ENCODE measurements at places on chromosomes 2 and 18. TPM values are rescaled to one million over a fixed set of nuclear protein-coding genes. Genes with fewer than 3 reads are reported as not detected.

The EMILIN2 gene
- 30.2 TPM for total RNA-seq

DNA sequence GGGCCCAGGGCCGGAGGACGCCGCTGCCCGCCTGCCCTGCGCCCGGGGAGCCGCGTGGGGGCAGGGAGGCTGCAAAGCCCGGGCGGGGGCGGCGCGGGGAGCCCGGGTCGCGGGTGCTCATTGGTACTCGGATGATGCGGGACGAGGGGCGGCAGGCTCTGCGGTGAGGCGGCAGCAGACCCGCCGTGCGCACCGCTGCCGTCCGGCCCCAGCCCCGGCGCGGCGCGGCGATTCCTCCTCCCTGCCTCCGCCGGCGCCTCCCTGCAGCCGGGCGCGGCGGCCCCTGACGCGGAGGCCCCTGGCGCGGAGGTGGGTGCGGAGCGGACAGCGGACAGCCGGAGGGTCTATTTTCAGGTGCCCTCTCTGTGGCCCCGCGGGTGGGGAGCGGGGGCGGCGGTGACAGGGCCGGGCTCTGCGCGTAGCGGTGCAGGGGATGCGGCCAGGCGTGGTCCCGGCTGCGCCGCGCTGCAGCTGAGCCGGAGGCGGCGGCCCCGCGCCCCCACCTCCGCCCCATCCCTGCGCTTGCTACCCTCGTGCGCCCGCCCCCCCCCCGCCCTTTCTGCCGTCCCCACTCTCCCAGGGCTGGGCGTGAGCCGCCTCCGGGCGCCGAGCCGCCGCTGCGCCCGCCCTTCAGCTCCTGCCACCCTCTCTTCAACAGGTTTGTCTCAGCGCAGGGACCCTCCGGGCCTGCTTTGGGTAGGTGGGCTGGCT, 640 bp downstream of the SPTBN1 start:
- peak; percentile 32 for DNase-seq
- peak overlapping the region; percentile 88 for H3K27ac ChIP-seq
- H3K36me3 ChIP-seq: no peaks in the 10 kb centered on the region
- peak overlapping the region; percentile 89 for H3K4me3 ChIP-seq
- no peaks in the 10 kb centered on the region for H3K27me3 ChIP-seq
- H3K4me1 ChIP-seq: peaks cover 32% of the 10 kb centered on the region

The PAIP2B gene
- total RNA-seq: 10.3 TPM

GRCh38 chr2:106885329-106885728, 638 bp downstream of the ST6GAL2 start:
- H3K27me3 ChIP-seq: peaks cover 78% of the 10 kb centered on the region
- peak overlapping the region; percentile 79 for H3K4me3 ChIP-seq
- H3K27ac ChIP-seq: peak overlapping the region; percentile 84
- peaks cover 16% of the 10 kb centered on the region for H3K4me1 ChIP-seq
- DNase-seq: no peak
- H3K36me3 ChIP-seq: no peaks in the 10 kb centered on the region

The BUB1 gene
- total RNA-seq: 21.2 TPM

The ABCG5 gene
- not detected for total RNA-seq

DNA sequence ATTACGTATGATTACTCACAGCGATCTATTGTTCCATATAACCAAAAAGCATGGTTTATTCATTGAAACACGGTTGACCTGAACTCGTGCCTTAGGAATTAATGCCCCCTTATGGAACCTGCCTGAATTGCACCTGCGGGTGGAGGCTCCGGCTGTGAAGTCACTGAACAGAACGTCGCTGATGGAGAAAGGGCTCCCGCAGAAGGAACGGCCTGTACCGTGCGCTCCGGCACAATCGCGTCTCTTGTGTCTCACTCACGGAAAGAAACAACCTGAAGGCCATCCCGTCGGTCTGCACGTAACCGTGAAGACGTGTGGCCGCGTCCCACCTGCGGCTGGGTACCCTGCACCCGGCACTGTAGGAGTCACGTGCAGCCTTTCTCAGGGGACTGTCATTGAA, 133.1 kb downstream of the NFATC1 start:
- H3K27me3 ChIP-seq: peaks cover 39% of the 10 kb centered on the region
- H3K4me1 ChIP-seq: peaks cover under 1% of the 10 kb centered on the region
- peak; percentile 84 for DNase-seq
- no peak overlapping the region for H3K27ac ChIP-seq

DNA sequence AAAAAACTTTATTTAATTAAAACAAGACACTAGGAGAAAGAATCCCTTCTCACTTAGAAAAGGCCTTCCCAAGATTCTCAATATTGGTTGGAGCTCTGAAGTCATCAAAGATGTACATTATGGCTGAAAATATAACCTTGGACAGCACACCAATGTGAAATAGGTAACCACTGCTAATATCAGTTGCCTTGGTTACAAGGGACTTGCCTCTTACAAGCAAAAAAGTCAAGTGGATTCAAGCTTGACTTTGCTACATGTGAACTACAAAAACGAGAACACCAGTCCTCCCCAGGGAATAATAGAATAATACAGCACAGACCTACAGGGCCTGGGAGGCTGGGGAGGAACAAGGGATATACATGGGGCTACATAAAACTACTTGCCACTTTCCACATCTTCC, 46.1 kb downstream of the NABP1 start:
- no peak for DNase-seq
- no peak overlapping the region for H3K4me3 ChIP-seq
- no peaks in the 10 kb centered on the region for H3K36me3 ChIP-seq
- H3K27me3 ChIP-seq: no peaks in the 10 kb centered on the region
- H3K4me1 ChIP-seq: no peaks in the 10 kb centered on the region
- H3K27ac ChIP-seq: no peak overlapping the region

The POTEF gene
- 49.5 TPM for total RNA-seq

DNA sequence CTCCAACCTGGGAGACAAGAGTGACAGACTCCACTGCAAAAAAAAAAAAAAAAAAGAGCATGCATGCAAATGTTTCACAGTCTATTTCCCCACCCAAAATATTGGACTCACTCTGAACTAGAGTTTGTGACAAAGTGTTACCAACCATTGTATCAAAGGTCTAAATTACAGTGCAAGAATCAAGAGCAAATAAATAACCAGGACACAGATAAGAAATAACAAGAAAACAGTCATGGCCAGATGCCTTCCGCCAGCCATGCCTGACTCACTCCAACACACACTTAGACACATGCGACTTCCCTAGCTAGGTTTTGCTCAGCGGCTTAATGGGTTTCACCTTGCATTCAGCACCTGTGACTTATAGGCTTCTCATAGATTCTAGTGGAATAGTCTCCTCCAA, 62.8 kb downstream of the CYB5A start:
- no peak for DNase-seq
- H3K36me3 ChIP-seq: no peaks in the 10 kb centered on the region
- H3K27ac ChIP-seq: no peak overlapping the region
- H3K4me1 ChIP-seq: peaks cover 9% of the 10 kb centered on the region
- no peaks in the 10 kb centered on the region for H3K27me3 ChIP-seq
- H3K4me3 ChIP-seq: no peak overlapping the region

- no peak overlapping the region for H3K4me3 ChIP-seq
- H3K36me3 ChIP-seq: peaks cover 37% of the 10 kb centered on the region
- H3K27ac ChIP-seq: no peak overlapping the region
- H3K4me1 ChIP-seq: peaks cover 8% of the 10 kb centered on the region
- H3K27me3 ChIP-seq: no peaks in the 10 kb centered on the region
Observed at GRCh38 chr18:44709307-44710126, 28.8 kb downstream of the SETBP1 start.

GRCh38 chr2:237016121-237016915, 69.4 kb upstream of the COPS8 start:
- no peaks in the 10 kb centered on the region for H3K27me3 ChIP-seq
- H3K36me3 ChIP-seq: peaks cover 4% of the 10 kb centered on the region

The IMP4 gene
- 41.7 TPM for total RNA-seq

- no peak overlapping the region for H3K27ac ChIP-seq
- H3K4me3 ChIP-seq: no peak overlapping the region
- no peaks in the 10 kb centered on the region for H3K27me3 ChIP-seq
Observed at GRCh38 chr2:172011812-172012575, 12.2 kb downstream of the METAP1D start.

- no peak overlapping the region for H3K27ac ChIP-seq
- no peaks in the 10 kb centered on the region for H3K36me3 ChIP-seq
- no peak for DNase-seq
Observed at GRCh38 chr2:208584378-208584985, 177.9 kb downstream of the PTH2R start.

The SCN9A gene
- total RNA-seq: 1.5 TPM

- DNase-seq: no peak
- no peak overlapping the region for H3K4me3 ChIP-seq
- no peaks in the 10 kb centered on the region for H3K36me3 ChIP-seq
- H3K27ac ChIP-seq: no peak overlapping the region
- peaks cover 5% of the 10 kb centered on the region for H3K4me1 ChIP-seq
- no peaks in the 10 kb centered on the region for H3K27me3 ChIP-seq
Observed at GRCh38 chr18:61735564-61736102, 157.2 kb downstream of the RNF152 start.

The ASB18 gene
- total RNA-seq: not detected

The IL1B gene
- total RNA-seq: 1.7 TPM

GRCh38 chr2:136247204-136247950, 129.4 kb upstream of the CXCR4 start:
- no peak overlapping the region for H3K4me3 ChIP-seq
- no peak for DNase-seq
- H3K4me1 ChIP-seq: no peaks in the 10 kb centered on the region
- H3K27ac ChIP-seq: no peak overlapping the region
- no peaks in the 10 kb centered on the region for H3K36me3 ChIP-seq

The EFHD1 gene
- 5.4 TPM for total RNA-seq

GRCh38 chr2:231714639-231715498, 6.5 kb downstream of the PTMA start:
- H3K4me3 ChIP-seq: no peak overlapping the region
- H3K36me3 ChIP-seq: peaks cover 14% of the 10 kb centered on the region
- peak; percentile 80 for DNase-seq
- H3K27ac ChIP-seq: peak overlapping the region; percentile 94
- no peaks in the 10 kb centered on the region for H3K27me3 ChIP-seq

- no peaks in the 10 kb centered on the region for H3K27me3 ChIP-seq
- no peak for DNase-seq
- H3K4me1 ChIP-seq: peaks cover 14% of the 10 kb centered on the region
- H3K4me3 ChIP-seq: no peak overlapping the region
- peak overlapping the region; percentile 91 for H3K27ac ChIP-seq
Observed at GRCh38 chr2:70030724-70031420, 56.4 kb upstream of the PCBP1 start.

Measured in mesothelial cell of epicardium (in vitro differentiated cells).